ENCODE measurements at places on chromosomes 5 and 9.
A peak's percentile ranks its signal among the peaks of the same experiment; 100 is the strongest.

DNA sequence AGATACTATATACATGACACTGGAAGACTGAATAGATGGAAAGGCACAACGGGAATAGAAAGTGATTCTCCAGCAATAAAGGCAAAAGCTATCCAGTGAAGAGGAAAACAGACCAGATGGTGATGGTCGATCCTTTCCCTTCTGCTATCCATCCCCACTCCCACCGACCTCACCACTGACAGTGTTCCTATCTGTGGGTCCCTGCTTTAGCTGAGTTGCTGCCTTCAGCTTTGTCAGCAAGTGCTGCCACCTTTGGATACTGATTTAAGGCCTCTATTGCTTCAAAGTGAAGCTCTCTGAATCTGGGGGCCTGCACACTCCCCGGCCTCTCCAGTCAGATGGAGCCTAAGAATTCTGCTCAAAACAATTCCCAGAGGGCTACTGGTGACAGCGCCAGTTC is 32.3 kb downstream of the EPB41L4A start:
- no peak for DNase-seq

DNA sequence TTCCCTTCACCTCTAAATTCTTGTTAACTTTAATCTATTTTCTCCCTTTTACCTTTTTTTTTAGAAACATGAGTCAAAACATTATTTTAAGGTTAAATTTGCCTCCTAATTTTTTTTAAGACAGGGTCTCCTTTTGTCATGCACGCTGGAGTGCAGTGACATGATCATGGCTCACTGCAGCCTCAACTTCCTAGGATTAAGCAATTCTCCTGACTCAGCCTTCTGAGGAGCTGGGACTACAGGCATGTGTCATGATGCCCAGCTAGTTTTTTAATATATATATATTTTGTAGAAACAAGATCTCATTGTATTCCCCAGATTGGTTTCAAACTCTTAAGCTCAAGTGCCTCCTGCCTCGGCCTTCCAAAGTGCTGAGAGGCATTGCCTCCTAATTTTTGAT is 424.7 kb upstream of the FAM174A start:
- DNase-seq, result no peak

GRCh38 chr9:20513126-20513913 is 109.0 kb downstream of the MLLT3 start:
- DNase-seq, result peak; percentile 79

GRCh38 chr9:38227656-38228055 is 158.6 kb upstream of the SHB start:
- DNase-seq, result peak; percentile 71

- peak; percentile 41 for DNase-seq
These were observed 61.3 kb upstream of the MTAP start for GRCh38 chr9:21741151-21741550.

Data from kidney tubule cell (primary cell).